Fibroblast of skin of scalp (primary cell): ENCODE measurements at places on chromosomes 7 and 10.

GRCh38 chr7:115356139-115356746, 434.3 kb downstream of the MDFIC start:
- DNase-seq, result peak; percentile 38

GRCh38 chr7:155764438-155764793, 47.8 kb downstream of the SHH start:
- no peak for DNase-seq

DNA sequence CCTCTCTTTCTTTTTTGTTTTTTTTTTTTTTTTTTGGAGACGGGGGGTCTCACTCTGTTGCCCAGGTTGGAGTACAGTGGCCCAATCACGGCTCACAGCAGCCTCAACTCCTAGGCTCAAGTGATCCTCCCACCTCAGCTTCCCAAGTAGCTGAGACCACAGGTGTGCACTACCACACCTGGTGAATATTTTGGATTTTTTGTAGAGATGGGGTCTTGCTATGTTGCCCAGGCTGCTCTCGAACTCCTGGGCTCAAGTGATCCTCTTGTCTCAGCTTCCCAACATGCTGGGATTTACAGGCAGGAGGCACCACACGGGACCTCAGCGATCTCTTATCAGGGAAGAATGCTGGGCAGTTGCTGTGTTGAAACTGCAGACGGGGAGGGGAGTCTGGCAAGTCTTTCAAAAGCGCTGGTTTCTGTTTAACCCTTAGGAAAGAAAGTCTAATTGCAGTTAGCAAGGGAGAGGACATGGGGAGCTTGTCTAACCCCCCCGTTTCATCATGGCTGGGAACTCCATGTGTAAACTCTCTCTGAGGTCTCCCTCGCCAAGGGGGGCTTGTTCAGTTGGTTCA, 39.6 kb upstream of the LMTK2 start:
- no peak for DNase-seq

GRCh38 chr10:49106451-49106850, 8.9 kb downstream of the VSTM4 start:
- peak; percentile 22 for DNase-seq

DNA sequence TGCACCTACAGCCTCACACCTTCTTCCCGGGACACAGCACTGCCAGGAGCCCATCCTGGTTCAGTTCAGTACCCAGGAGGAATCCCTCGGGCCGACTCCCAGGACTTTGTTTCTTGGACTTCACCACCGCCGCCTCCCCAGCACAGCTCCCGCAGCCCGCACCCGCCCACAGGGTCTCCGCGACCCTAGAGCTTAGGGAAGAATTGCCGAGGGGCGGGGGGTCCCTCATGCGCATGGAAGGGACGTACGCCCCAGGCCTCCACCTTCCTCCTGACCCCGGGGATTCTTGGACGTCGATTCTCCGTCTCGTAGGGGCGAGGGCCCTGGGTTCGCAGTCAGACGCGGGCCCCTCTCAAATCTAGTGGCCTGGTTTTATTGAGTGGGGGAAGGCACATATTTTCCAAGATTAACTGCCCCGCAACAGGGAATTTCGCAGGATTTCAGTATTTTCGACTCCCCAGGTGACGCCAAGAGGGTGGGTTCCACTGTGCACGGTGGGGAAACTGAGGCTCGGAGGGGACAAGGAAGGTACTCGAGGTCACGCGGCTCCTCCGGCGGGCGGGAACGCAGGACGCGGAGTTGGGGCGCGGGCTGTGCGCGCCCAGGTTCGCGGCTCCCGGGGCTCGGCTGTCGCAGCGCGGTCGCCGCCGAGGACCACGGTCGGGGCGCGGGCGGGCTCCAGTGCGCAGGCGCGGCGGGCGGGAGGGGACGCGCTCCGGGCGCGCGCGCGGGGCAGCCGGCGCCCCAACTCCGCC, at the start of gene ADCY1:
Gene ADCY1, plus strand, starts transcription at position 708 of the 755 bp plus-strand sequence. CDS start 176 bp downstream, outside the sequence.
- DNase-seq, result peak; percentile 25

- DNase-seq, result no peak
These were observed 12.7 kb upstream of the DNAJB12 start for GRCh38 chr10:72367301-72367960.

DNA sequence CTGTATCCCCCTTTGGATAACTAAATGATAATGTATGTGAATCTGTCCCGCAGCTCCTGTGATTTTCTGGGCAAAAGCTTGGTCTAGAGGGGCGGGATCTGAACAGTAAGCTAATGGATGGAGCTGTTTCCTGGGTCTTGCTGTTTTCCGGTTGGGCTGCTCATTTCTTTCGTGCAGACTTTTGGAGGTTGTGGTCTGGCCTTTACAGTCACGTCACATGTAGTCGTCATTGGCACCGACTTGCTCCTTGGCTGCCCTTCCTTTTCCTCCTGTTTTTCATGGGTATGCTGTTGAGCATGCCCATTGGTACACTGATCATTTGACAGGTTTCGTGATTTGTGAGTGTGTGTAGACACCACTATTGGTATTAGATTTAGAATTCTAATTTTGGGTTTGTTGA, 2.0 kb downstream of the FBH1 start:
- no peak for DNase-seq

- no peak for DNase-seq
These were observed 4.4 kb upstream of the LUC7L2 start for GRCh38 chr7:139355320-139355719.

DNA sequence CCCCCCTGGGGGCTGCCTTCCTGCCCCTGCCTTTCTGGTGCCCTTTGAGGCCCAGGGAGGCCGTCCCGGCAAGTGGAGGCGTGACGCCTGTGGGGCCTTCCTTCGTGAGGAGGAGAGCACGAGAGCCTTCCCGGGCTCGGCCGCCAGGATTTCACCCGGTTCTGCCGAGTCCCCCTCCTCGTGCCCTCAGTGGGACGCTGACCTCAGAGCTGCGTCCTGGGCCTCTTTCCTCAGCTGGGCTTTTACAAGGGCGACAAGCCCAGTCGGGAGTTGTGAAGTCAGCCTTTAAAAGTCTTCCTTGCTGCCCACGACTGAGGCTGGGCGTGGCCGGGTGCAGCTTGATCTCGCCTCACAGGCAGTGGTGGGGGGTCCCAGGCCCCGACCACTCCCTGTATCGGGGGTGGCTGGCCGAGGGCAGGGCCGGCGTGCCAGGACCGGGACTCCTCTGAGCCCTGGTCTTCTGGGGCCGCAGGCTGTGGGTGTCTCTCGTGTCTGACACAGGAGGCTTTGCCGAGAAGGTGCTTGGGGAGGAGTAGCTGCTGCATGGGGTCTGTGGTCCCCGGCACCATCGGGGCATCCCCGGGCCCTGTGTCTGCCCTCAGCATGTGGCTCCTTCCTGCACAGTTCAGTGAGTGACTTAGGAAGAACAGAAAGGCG, 41.8 kb downstream of the FAM20C start:
- DNase-seq, result no peak

DNA sequence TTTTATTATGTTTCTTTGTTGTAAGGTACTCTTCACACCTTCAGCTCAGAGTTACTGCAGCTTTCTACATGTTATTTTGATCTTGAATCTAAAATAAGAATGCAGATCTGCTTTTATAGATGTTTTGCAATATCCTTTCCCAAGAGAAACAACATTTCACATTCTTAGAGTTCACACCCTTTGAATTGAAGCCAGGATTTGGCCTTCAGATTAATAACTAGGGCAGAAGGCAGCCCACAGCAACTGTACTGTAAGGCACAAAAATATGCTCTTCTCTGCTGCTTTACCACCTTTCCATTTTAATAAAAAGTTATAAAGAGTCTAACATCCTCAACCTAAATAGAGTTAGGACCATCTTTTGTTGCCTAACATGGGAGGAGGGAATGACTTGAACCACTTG, 224.7 kb downstream of the LHFPL3 start:
- DNase-seq, result no peak

DNA sequence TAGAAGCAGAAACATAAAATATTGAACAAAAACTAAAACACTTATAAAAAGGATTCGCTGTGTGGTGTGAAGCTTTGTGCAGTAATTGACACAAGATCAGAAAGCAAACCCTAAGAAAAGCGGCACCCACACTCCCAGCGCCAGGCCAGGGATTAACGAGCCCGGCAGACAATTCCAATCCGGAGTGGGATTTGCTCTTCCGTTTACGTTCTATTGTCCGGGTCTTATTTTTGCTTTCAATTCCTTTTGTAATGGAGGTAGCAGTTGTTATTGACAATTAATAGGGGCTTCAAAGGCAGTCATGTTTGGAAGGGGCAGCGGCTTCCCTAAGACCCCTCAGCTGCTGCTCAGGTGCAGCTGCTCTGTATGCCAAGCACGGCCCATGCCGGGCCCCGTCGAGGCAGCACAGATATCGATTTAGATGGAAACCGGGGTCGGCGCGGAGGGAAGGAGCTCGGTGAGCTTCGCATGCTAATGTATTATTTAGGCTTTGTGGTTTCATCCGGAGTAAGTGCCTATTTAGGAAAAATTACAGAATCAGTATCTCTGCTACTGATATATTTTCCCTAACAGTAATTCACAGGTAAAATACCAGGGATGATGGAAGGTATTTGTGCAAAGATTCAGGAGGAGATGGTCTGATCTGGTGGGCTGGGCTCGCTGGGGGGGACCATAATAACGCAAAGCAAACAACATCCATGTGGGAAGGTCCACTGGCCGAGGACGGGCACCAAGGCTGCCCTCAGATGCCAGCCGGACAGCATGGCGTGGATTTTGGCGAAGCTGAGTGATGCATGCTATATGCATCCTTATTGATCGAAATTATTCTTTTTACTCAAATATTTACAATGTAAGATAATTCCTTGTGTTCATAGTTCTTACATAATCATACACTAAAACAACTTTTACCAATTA, 561.7 kb downstream of the PTPRN2 start:
- no peak for DNase-seq

DNA sequence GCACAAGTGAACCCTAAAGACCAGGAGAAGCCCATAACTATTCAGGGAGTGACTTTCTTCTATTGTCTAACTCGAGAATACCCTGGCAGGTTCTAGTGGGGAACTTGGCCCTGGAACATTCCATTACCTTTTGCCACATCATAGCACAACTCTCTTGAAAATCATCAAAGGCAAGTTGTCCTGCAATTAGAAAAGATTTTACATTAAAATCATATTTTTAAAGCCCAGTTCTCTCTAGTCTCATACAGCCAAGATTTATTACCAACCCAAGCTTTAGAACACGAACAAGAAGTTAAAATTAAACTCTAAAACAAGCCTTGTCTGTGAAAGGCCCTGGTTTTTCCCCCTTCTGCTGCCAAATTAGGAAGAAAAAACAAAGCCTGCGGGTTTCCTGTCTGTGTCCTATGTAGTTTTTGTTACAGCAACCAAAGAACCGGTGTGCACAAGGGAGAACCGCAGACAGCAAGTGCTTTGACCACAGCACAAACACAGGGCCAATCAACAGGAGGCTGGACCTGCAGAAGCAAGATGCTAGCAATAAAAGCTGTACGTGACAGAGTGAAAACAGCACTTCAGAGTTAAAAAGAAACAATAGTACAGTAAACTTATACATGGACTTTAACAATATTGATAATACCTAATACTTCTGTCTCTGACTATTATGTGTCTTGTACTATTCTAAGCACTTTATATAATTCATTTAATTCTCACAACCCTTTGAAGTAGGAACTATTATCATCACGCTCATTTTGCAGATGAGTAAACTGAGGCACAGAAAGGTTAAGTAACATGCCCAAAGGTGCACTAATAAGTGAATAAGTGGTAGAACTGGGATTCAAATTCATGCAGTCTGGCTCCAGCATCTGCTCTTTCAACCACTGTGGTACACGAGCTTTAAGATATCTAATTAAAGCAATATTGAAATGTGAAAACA, 65.8 kb downstream of the STK17A start:
- DNase-seq, result peak; percentile 60

DNA sequence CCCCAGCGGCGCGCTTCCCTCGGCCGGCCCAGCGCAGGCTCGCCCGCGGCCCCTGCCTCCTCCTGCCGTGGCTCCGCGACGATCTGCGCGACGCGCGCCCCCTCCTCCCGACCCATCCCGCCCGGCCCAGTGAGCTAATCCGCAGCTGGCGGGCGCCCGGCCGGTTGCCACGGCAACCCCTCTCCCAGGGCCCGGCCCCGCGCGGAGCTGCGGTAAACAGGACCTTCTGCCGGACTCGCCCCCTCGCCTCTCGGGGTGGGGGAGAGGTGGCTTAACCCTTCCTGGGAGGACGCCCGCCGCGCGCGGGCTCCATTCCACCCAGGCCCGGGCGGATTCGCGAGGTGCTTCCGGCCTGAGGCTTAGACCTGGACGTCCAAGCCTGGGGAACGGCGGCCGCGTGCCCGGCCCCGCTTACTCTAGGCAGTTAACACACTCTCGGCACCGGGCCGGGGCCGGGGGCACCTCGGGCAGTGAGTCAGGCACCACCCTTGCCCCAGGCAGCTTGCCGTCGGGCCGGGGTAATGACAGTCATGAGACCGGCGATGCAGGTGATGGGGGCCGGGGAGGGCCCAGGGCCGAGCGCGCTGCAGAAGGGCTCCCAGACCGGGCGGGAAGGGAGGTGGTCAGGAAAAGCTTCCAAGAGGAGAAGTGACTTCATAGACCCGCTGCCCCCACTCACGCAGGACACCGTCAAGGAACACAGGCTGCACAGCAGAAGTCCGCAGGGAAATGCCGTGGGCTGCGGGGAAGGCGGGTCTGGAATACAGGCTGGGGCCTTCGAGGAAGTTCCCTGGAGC, at the start of gene DENND2A:
Gene DENND2A, minus strand, starts transcription at position 87 of the 797 bp plus-strand sequence. CDS start 38,416 bp downstream, outside the sequence.
- DNase-seq, result peak; percentile 70

GRCh38 chr7:90256778-90257177, 11.8 kb downstream of the CFAP69 start:
- DNase-seq, result peak; percentile 23

- peak; percentile 40 for DNase-seq
These were observed 789.0 kb downstream of the PHTF2 start for GRCh38 chr7:78587443-78588044.

DNA sequence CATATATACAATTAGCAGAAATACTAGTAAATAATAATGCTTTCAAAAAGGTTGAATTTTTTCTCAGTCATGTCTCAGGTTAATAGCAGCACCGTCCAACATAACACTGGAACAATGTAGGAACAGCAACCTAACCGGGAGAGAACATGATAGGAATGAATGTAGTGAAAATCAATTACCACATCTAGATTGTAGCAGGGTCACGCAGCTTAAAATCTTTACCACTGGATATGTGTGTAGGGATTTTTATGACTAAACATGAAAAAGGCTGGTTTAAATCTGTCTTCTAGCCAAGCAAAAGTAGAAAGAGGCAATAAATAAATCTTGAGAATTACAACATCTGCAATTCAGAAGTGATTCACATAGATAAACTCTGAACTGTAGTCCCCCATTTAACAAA, 326.0 kb downstream of the DGKB start:
- DNase-seq, result no peak

DNA sequence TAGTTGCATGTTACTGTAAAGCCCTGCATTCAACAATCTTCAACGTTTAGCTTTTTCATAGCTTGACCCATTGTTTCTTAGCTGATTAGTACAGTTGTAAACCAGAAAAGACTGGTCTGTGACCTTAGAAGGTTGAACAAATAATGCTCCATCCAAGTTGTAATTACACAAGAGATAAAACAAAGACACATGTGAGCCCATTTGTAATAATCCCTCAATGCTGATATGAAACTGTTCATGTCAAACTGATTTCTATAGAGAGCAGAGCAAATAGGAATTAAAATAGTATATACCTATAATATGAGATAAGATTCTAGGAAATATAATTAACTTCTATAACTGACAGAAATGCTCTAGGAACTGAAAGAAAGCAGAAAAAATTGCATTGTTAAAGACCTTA, 94.7 kb upstream of the SLC25A13 start:
- DNase-seq, result no peak

GRCh38 chr7:99457650-99458493, 8.1 kb downstream of the ATP5MF start:
- no peak for DNase-seq

- DNase-seq, result no peak
These were observed 29.7 kb upstream of the HSPA12A start for GRCh38 chr10:116771959-116772585.

- no peak for DNase-seq
These were observed 277.2 kb upstream of the TCERG1L start for GRCh38 chr10:131588704-131589220.

- DNase-seq, result no peak
These were observed 32.9 kb downstream of the RNF32 start for GRCh38 chr7:156673454-156673853.
